ENCODE measurements at places on chromosomes 4 and X.

DNA sequence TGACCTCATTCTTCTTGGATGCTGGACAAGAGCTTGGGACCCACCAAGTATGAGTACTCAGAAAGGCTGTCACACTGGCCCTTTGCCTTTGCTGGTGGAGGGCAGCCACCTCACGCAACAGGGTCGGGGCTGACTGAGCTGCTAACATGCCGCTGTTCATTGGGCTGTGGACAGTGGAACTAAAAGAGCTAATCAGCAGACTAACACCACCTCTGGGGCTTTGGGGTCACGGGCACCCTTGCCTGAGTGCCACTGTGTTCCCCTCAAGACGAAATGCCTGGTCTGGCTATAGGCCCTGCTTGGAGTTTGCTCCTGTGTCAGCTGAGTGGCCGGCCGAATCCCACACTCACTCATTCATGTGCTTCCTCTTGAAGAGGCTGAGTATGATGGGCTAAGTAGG lies 559.6 kb downstream of the SPRY1 start:
- no peak for DNase-seq

DNA sequence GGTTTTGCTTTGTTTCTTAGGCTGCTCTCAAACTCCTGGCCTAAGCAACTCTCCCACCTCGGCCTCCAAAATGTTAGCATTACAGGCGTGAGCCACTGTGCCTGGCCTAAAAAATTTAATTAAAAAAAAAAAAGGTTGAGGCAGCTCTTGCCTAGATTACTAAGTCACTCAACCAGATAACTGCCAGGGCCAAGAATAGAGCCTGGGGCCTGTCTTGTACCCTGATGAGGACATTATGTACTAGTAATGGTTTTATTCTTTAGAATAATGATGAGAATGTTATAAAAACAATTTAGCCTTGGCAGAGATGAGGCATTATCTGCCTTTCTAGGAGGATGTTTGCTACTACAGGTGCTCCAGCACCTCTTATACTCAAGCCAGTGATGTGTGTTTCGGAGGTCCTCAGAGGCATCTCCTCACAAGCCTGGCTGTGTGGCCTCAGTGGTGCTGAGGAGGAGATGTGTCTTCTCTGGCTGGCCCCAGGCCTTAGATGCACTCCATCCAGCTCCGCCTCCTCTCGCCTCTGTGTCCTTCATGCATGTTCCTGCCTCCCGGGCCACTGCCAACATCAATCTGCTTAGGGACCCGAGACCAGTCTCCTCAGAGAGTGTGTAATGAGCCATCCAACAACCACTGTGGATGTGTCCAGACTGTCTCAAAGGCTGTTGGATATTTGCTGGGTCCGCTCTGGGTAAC lies 337.7 kb upstream of the GATB start:
- no peak for DNase-seq

DNA sequence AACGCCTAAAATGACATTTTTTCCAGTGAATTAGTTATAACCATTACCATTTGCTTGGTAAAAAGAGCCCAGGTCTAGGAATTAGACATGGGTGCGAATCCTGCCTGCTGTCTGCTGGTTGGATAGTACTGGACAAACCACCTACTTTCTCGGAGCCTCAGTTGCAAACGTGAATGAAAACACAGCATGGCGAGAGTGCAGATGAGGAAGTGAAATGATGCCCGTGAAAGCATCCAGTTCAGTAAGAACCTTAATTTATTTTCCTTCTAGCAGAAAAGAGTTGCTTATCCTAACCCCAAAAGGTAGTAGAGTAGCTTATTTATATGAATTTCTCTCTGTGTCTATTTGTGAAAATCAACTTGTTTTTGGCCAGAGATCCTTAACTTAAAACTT lies 171.4 kb upstream of the GALNT7 start:
- DNase-seq, result no peak

- no peak for DNase-seq
These were observed 355 bp downstream of the SCML1 start for GRCh38 chrX:17737710-17737985.

DNA sequence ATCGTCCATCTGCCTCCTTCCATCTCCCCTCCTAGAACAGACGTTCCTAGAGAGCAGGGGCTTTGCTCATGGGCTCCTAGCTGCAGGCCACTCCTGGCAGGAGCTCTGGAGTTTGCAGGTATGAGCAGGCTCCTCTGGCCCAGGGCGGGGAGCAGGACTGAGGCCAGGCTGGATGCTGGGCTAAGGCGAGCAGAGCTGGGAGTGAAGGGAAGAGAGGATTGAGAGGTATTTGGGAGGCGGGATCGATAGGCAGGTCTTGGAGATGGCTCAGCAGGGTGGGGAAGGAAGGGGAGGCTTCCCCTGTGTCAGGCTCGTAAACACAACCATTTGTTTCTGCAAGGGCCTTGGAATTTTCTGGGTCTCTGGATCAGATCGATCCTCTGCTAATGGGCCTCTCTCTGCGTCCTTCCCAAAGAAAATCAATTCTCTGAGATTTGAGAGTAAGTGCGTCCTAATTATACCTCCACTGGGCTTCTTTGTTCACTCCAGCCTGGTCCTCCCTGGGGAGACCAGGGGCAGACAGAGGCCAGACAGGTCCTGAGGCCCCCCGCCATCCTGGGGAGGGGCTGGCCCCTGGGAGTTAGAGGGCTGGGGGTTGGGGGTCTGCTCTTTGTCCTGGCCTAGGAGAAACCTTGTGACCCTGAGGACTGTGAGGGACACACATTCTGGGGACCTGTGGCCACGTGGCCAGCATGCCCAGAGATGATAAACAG lies 94.8 kb upstream of the PSAPL1 start:
- no peak for DNase-seq

GRCh38 chr4:152369902-152370295 lies 166.0 kb downstream of the FBXW7 start:
- no peak for DNase-seq

- no peak for DNase-seq
These were observed 20.6 kb downstream of the ZNF721 start for GRCh38 chr4:478373-478772.

DNA sequence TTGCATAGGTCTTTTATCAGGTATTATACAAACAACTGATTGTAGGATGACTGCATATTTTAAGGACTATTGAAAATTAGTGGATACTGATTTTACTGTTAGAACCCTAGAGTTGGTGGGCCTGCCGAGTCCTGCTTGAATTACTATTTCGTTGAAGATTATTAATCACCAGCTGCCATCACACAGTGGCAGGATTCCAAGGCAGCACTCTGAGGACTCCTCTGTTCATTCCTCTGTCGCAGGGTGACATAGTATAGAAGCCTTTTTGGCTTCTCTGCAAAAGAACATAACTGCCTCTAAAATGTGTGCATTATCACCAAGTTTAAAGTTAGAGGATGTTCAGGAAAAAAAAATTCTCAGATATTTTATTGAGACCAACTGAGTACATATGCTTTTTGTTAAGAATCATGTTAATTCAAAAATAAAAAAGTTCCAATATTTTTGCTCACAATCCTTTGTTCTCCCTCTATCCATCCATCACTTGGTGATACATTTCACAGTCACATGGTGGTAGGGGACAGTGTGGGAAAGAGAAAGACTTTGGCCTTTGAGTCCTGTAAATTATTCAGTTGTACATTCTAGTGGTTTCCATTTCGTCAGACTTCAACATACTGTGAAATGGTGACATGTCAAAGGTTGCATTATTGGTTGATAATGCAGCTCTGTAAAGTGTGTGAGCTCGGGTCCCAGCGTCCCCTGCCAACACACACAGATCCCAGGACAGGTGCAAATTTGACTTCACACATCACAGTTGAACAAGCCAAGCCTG lies 332.5 kb downstream of the GRID2 start:
- no peak for DNase-seq

Data from cortex of kidney (tissue), 1 donor.